Chondrocyte (in vitro differentiated cells): ENCODE measurements at places on chromosomes 1 and 21. TPM values are rescaled to one million over a fixed set of nuclear protein-coding genes. Genes with fewer than 3 reads are reported as not detected.

DNA sequence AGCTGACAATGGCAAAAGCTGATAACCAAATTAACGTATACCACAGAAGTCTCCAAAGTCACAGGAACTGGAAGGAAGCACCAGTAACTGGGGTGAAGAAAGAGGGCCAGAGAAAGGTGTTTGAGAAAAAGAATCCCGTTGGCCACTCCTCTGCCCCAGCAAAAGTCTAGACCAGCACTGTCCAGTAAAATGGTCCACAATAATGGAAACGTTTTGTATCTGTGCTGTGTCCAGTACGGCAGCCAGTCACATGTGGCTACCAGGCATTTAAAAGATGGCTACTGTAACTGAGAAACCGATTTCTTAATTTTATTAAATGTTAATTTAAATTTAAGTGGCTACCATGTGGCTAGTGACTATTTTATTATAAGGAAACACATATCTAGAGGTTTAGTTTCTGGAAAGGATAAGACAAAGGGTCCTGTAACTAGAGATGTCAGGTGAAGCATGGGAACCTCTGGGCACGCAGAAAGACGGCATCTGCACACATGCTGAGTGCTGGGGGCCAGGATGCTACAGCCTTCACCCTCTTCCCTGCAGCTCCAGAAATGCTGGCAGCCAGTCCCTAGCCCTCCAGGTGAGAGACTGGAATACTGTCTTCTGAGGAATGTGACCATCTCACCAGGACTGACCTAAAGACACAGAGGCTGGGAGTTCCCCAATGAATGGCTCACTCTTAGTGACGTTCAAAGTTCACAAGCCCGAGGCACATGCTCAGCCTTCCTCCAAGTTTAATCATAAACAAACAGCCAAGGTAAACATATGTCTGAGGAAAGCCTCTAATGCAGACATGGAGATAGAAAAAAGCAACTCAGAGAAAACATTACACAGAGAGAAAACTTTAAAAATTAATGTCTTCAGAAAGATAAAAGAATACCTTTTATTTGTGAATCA lies 50.7 kb downstream of the JAK1 start:
- no peak for DNase-seq
- no peak overlapping the region for H3K4me3 ChIP-seq
- peak overlapping the region; percentile 90 for H3K27ac ChIP-seq

DNA sequence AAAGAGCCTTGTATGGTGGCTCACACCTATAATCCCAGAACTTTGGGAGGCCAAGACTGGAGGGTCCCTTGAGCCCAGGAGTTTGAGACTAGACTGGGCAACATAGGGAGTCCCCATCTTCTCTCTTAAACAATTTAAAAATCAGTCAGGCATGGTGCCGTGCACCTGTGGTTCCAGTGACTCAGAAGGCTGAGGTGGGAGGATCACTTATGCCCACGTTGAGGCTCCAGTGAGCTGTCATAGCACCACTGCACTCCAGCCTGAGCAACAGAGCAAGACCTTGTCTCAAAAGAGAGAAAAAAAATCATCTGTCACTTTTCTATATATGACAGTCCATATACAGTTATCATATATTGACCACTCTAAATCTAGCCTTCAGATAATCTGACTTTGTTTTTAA lies 658.3 kb downstream of the LTN1 start:
- H3K36me3 ChIP-seq = no peaks in the 10 kb centered on the region
- H3K4me1 ChIP-seq = peaks cover 3% of the 10 kb centered on the region
- no peak for DNase-seq
- H3K4me3 ChIP-seq = no peak overlapping the region

GRCh38 chr1:43269627-43270375 lies at the start of gene TMEM125:
Gene TMEM125, plus strand, starts transcription at chr1:43269983. Its CDS starts 2,740 bp downstream, at chr1:43272723.
- H3K27me3 ChIP-seq = peaks cover 2% of the 10 kb centered on the region
- H3K36me3 ChIP-seq = peaks cover 2% of the 10 kb centered on the region
- H3K4me1 ChIP-seq = peaks cover 21% of the 10 kb centered on the region
- H3K27ac ChIP-seq = no peak within 1 kb of the TSS
- H3K4me3 ChIP-seq = no peak within 1 kb of the TSS

DNA sequence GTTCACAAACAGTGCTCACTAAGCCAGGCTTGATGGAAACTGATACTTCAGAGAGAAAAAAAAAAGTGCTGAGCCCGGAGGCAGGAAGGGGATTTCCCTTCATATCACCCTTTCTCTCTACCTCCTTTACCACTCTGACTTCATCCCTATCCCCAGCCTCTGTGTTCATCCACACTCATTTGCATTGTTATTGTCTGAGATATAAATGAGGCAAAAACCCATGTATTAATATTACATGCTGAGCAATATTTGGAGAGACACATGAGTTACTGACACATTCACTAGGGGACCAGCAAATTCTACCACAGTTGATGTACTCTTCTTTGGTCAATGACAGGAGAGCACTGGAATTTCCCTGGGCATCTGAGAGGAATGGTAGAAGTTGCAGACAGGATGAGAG lies 175.8 kb downstream of the TNFSF18 start:
- H3K27ac ChIP-seq = no peak overlapping the region
- peaks cover 3% of the 10 kb centered on the region for H3K4me1 ChIP-seq
- DNase-seq = no peak

- DNase-seq = no peak
- peaks cover 32% of the 10 kb centered on the region for H3K27me3 ChIP-seq
- H3K36me3 ChIP-seq = no peaks in the 10 kb centered on the region
- no peak overlapping the region for H3K4me3 ChIP-seq
Measured at GRCh38 chr1:47210666-47211065, 20.8 kb upstream of the PDZK1IP1 start.

- no peak overlapping the region for H3K4me3 ChIP-seq
- H3K27me3 ChIP-seq = no peaks in the 10 kb centered on the region
- H3K36me3 ChIP-seq = no peaks in the 10 kb centered on the region
- H3K4me1 ChIP-seq = no peaks in the 10 kb centered on the region
Measured at GRCh38 chr1:237258871-237259270, 216.9 kb downstream of the RYR2 start.

- DNase-seq = no peak
- peak overlapping the region; percentile 77 for H3K4me3 ChIP-seq
- H3K36me3 ChIP-seq = peaks cover 6% of the 10 kb centered on the region
- H3K27me3 ChIP-seq = no peaks in the 10 kb centered on the region
- H3K4me1 ChIP-seq = peaks cover 33% of the 10 kb centered on the region
Measured at GRCh38 chr21:38806153-38806941, 618 bp downstream of the ETS2 start.

DNA sequence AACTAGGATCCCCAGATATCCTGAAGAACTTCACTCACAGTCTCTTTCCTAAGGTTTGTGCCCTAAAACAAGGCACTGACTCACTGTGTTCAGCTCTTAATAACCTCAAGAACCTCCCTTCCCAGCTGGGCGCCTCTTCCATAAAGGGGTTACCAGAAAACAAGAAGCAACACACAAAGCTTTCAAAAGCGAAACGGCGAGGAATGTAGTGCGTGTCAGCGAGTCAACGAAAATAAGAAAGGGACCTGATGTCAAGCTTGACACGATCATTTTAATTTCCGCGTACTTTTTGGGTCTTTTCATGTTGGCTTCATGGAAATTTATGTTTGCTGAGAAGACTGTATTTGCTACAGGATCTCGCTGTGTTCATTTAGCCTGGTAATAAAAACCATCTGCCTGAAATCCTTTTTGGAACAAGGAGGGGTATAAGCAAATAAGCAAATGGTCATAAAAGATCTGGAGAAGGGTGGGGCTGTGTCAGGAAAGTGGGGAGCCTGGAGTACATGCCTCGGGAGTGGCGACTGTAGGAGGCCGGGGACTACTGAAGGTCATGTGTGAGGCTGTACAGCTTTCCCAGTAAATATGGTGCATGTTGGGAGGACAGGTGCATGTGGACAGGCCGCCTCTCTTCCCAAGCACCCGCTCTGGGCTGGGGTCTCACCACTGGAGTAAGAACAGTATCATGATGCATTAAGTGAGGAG lies 11.4 kb upstream of the CLDN14 start:
- DNase-seq = no peak
- H3K4me3 ChIP-seq = no peak overlapping the region
- H3K36me3 ChIP-seq = peaks cover 1% of the 10 kb centered on the region
- H3K4me1 ChIP-seq = no peaks in the 10 kb centered on the region
- no peaks in the 10 kb centered on the region for H3K27me3 ChIP-seq

DNA sequence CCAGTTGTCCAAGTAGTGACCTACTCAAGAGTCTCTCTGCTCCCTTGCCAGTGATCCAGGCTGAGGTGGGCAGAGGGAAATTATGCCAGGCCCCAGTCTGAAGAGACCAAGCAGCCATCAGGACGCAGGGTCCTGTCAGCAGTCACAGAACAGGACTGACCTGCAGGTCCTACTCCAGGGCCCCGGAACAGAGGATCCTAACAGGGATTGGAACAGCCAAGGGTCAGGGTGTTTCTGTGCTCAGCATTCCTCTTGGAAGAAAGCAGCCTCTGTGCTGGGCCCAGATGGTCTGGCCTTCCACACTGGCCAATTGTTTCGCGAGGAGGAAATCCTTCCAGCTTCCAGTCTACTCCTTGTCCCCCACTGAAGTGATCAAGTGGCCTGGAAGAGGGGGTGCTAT lies 41.6 kb upstream of the USP1 start:
- H3K36me3 ChIP-seq = no peaks in the 10 kb centered on the region
- no peaks in the 10 kb centered on the region for H3K4me1 ChIP-seq
- H3K27ac ChIP-seq = no peak overlapping the region
- no peak for DNase-seq

DNA sequence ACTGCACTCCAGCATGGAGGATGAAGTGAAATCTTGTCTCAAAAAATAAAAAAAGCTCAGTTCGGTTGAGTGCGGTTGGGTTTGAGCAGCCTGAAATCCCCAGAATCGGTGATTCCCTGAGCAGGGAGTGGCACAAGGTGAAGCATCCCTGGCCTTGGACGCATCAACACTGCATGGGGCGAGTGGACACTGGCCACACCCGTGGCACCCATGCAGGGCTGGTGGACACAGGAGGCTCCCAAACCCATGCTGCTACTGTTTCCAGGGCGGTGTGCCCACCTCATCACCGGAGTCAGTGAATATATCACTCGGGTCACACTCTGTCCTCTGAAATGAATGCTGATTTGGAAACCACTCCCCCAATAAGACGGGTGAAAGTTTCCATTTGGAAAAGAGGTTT lies 53.4 kb upstream of the ACTRT2 start:
- peak; percentile 59 for DNase-seq
- no peaks in the 10 kb centered on the region for H3K36me3 ChIP-seq
- no peaks in the 10 kb centered on the region for H3K4me1 ChIP-seq
- no peaks in the 10 kb centered on the region for H3K27me3 ChIP-seq
- H3K4me3 ChIP-seq = no peak overlapping the region

GRCh38 chr1:232805269-232806185 lies at the start of gene MAP10:
Gene MAP10, plus strand, starts transcription at chr1:232805416. Its CDS starts 34 bp downstream, at chr1:232805450.
- no peak within 1 kb of the TSS for H3K27ac ChIP-seq
- no peaks in the 10 kb centered on the region for H3K27me3 ChIP-seq
- no peaks in the 10 kb centered on the region for H3K4me1 ChIP-seq
- no peaks in the 10 kb centered on the region for H3K36me3 ChIP-seq
- peak within 1 kb of the TSS; percentile 77 for H3K4me3 ChIP-seq
- no peak for DNase-seq

CCDC28B gene
- total RNA-seq = 29.7 to 32.9 TPM (median 30.7 TPM) in 3 replicates

LAD1 gene
- 0.17 to 0.34 TPM in 2 of 3 replicates, not detected in the other for total RNA-seq

PRKAA2 gene
- 2.2 to 3.4 TPM (median 3.2 TPM) in 3 replicates for total RNA-seq
